EH (cell line): ENCODE measurements at places on chromosomes 4 and X.
A peak's percentile ranks its signal among the peaks of the same experiment; 100 is the strongest.

DNA sequence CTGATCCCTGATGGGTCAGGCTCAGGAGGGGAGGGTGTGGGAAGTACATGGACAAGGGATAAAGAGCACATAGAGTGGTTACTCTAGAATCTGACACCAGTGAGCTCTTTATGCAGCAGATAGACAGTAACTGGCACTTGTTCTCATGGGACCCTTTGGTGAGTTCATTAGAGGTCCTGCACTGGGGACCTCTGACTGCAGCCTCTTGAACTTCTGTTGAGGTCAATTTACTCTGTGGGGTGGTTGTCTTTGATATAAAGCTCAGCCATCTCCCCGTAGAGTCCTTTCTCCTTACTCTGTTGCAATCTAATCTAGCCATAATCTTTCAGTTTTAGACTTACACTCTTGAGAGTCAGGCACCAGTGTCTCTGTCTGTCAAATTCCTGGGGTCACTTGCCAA, 222.4 kb downstream of the GPAT3 start:
- DNase-seq: no peak

DNA sequence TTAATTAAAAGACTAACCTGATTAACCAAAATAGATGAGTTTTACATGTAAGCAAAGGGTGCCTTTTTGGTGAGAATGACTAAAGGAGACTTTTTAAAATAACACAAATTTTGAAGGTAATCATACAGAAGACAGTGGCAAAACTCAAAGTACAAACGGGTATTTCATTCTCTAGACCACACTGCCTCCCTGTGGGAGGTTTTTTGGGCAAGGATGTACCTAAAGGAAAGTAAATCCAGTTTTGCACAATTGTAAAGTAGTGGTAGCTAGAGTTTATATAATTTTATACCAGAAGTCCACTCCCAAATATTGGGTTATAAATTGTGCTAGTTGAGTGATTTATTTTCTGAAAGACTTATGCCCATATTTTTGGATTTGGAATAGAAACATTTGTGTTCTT, 201.0 kb downstream of the PAPSS1 start:
- DNase-seq: peak; percentile 17

DNA sequence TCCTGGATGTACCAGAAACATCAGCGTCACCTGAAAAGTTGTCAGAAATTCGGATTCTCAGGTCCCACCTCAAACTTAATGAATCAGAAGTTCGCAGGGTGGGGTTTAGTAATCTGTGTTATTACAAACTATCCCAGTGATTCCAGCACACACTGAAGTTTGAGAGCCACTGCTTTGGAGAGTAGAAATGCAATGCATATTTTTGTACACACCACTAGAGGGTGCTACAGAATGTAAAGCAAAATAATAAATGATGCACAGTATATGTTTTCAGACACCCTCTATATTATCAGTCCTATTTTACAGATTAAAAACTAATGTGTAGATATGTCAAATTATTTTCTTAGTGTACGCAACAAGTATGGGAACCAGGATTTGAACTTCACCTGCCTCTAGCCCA, 2.4 kb upstream of the MORF4L2 start:
- DNase-seq: peak; percentile 48

DNA sequence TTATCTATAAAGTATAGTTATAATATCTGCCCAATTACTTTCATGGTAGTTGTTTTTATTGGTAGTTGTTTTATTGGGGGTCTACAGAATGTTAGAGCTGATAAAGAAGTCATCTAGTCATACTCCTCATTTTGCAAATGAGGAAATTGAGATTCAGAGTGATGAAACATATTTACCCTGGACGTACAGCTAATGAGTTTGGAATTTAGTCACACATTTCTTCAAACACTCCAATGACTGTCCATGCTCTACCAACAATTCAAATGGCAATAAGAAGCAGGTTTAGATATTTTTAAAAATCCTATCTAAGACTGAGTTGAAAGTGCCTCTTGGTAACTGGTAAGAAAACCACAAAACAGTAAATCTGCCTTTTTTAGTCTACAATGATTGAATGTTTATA, 98.2 kb downstream of the MAGEC1 start:
- DNase-seq: peak; percentile 50

DNA sequence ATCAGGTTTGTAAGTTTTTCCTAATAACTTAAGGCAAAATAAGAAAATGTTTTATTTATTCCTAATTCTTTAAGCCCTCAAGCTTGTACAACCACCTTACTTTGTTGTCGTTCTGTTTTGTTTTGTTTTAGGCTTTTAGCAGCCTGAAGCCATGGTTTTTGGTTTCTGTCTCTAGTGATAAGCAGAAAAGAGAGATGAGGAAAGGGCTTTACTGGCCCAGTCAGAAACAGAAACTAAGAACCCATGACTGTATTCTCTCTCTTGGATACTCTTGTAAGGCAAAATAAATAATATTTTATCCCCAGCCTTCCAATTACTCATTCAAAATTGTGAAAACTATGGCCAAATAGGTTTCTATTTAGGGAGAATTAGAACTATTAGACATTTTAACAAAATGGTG, 29.4 kb downstream of the TBC1D19 start:
- no peak for DNase-seq

- DNase-seq: no peak
These were observed 7.0 kb upstream of the FRYL start for GRCh38 chr4:48787056-48787455.

DNA sequence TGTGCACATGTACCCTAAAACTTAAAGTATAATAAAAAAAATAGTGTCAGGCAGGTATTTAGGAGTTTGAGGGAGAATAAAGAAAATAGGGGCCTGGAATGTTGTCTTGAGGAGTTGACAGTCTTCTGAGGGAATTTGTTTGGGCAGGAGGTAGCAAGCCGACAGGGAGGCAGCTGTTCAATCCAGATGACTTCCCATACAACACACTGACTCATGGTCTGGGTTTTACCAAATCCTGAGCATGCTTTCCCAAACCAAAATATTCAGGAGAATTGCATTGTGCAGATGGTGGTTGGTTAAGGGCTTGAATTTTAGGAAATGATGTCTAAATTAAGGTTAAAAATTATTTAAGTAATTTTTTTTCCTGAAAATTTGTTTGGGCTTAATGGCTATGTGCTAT, 430.0 kb downstream of the INPP4B start:
- peak; percentile 57 for DNase-seq

DNA sequence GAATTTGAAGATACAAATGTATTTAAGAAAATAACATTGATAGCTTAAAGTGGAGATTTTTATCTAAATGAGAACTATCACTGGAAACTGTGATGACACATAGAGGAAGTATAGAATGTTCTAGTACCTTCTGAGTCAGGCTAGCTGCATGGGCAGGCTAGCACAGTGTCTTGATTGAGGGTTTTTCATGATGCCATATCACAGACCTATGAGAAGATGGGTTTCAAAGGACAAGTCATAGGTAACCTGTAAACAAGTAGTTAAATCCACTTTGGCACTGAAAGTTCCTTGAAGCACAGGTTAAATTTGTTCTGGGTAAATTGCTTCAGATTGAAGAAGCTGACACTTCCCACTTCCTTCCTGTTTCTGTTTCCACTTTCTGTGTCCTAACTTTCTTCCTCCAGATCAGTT, 48.2 kb upstream of the CDKN2AIP start:
- peak; percentile 9 for DNase-seq

DNA sequence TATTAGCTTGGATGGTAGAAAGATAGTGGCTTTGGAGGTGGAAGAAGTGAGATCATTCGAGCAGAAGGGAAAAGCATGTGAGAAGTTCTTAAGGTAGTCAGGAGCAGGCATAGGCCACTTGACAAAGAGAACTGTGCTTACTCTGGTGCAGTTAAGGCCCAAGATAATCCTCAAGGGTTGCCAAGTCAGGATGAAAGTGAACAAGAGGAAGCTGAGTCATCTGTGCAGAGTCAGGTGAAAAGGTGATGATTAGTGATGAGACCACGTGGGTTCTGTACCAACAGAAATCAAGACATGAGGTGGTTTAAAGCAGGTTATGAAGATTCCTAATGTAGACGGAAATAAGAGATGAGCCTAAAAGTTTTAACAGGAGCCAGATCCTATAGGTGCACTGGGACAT, 369.8 kb downstream of the DTHD1 start:
- DNase-seq: no peak

DNA sequence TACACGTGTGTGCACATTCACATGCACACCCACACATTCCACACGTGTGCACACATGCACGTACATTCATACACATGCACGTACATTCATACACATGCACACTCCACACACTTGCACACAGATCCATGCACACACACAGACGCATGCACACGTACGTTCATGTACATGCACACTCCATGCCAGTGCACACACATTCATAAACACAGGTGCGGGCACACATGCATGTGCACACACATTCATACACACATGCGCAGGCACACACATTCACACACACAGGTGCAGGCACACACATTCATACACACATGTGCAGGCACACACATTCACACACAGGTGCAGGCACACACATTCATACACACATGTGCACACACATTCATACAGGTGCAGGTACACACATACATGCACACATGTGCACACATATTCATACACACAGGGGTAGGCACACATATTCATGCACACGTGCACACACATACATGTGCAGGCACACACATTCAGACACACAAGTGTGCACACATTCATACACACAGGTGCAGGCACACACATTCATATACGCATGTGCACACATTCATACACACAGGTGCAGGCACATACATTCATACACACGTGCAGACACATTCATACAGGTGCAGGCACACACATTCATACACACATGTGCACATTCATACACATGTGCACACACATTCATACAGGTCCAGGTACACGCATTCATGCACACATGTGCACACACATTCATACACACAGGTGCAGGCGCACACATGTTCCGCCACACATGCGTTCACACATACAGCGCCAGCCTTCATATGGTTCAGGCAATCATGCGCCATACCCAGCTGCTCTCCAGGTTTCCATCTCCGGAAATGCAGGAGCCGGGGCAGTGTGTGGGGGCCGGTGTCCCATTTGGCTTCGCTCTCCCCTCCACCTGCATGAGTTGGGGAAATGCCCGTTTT, 124.8 kb downstream of the HMX1 start:
- DNase-seq: no peak
